Esophagus mucosa (tissue), 1 donor: ENCODE measurements at places on chromosomes 12 and 14. TPM values are rescaled to one million over a fixed set of nuclear protein-coding genes. Genes with fewer than 3 reads are reported as not detected.

OR6C70 gene
- total RNA-seq = not detected

- ATAC-seq = peak; percentile 65
Measured at GRCh38 chr12:18837025-18837424, 99.1 kb downstream of the CAPZA3 start.

GRCh38 chr12:3236345-3237187, 159.4 kb downstream of the TSPAN9 start:
- peak; percentile 86 for ATAC-seq

GPD1 gene
- 0.56 TPM for total RNA-seq

- no peak for ATAC-seq
Measured at GRCh38 chr12:30748147-30748546, 6.6 kb downstream of the CAPRIN2 start.

- ATAC-seq = no peak
Measured at GRCh38 chr12:51932218-51933076, 19.1 kb upstream of the ACVR1B start.

- peak; percentile 29 for ATAC-seq
Measured at GRCh38 chr12:89185889-89186288, 166.4 kb downstream of the DUSP6 start.

AJUBA gene
- total RNA-seq = 26.6 TPM

GRCh38 chr12:45418520-45418919, 202.6 kb downstream of the ANO6 start:
- ATAC-seq = no peak

DNA sequence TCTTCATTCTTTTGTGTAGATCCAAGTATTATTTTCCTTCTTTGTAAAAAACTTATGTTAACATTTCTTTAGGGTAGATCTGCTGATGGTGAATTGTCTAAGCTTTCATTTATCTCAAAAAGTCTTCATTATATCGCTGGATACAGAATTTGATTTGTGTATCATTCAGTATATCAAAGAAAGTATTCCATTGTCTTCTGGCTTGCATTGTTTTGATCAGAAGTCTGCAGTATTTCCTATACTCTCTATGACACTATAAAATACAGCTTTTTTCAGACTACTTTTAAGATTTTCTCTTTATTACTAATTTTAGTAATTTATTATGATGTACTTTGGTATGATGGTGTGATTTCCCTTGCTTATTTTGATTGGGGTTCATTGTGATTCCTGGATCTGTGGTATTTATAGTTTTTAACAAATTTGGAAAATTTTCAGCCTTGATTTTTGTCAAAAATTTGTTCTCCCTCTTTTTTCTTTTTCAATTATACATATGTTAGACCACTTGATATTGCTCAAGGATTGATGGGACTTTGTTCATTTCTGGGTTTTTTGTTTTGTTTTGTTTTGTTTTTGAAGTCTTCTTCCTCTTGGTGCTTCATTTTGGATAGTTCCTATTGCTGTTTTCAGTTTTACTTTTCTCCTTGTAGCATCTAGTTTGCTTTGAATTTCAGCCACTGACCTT, 176.5 kb downstream of the ZFP36L1 start:
- ATAC-seq = no peak

- ATAC-seq = peak; percentile 83
Measured at GRCh38 chr14:68733086-68733914, 59.6 kb downstream of the ZFP36L1 start.

RND1 gene
- total RNA-seq = 2.6 TPM

DNA sequence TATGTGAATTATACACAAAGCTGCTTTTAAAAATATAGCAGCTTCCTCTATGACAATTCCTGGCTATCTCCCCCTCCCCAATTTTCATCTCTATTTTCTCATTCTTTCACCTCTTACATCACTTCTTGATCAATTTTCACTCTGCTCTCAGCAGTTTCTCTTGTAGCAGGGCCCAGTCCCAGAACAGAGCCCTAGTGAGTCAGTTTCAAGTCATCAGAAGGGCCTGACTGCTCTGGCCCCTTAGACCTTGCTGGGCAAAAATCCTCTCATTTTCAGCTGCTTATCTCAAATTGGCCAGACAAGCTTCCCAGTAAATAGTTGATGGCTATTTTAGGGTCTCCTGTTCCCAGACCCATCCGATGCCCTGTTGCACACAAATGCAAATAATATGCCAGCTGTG, 101.4 kb downstream of the TTC7B start:
- no peak for ATAC-seq

GRCh38 chr14:22846811-22847307, 10.5 kb downstream of the MMP14 start:
- no peak for ATAC-seq
